ENCODE measurements at places on chromosomes 2 and 18.

- DNase-seq = peak; percentile 55
These were observed 10.9 kb upstream of the CDH20 start for GRCh38 chr18:61322265-61322873.

DNA sequence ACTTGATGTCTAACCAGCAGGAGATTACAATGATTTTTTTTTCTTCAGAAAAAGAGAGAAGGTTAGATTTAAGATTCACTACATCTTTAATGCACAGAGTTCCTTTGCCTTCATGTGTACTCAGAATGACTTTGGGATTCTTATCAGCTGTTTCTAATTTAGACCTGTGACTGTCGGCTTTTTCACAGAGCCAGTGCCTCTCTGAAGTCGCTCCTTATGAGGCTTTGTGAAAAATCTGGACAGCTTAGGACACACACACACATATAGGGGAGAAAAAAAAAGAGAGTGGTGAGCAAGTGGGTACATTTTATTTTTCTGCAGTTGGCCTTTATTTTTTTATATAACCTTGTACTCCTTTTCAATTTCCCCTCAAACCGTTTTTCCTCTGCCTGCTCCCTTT lies 893.1 kb upstream of the CELF4 start:
- no peak for DNase-seq

GRCh38 chr2:109203246-109204011 lies 74.4 kb downstream of the SH3RF3 start:
- no peak for DNase-seq

GRCh38 chr18:43514747-43515146 lies 237.5 kb upstream of the SYT4 start:
- DNase-seq = no peak

DNA sequence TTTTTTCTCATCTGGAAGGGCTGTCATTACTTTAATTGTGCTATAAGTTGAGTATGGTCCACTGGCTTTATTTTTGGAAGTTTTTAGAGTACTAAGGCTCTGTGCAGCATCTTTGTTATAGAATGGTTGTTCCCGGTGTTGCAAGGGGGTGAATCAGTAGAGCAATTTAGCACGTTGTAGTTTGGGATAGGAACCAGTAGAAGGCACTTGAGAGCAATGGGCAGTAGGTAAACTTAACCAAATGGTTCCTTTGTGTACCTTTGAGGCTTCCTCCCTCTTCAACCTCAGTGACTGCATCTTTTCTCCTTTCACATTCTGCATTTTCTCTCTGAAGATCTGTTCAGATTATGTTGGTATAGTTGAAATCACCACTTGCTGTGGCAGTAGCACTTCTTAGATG lies 238.2 kb upstream of the SYT4 start:
- no peak for DNase-seq

- DNase-seq = no peak
These were observed 1.3 kb downstream of the ATL2 start for GRCh38 chr2:38375696-38376345.

DNA sequence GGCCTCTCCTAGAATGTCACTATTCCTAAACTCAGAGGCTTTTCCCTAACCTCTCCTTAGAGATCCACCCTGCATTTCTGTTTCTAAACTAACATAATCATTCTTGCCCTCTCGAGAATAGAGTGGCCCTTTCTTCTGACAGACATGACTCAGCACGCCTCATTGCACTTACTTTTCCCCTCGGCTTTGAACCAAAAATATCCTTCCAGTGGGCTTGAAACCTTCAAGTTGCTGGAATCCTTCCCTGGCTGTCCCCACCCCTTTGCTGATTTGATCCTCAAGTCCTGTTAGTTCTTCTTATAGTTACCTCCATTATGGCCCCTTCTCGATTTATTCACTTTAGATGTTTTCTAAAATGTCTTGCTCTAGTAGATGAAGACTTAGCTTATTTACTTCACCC lies 158.0 kb downstream of the LTBP1 start:
- DNase-seq = no peak

DNA sequence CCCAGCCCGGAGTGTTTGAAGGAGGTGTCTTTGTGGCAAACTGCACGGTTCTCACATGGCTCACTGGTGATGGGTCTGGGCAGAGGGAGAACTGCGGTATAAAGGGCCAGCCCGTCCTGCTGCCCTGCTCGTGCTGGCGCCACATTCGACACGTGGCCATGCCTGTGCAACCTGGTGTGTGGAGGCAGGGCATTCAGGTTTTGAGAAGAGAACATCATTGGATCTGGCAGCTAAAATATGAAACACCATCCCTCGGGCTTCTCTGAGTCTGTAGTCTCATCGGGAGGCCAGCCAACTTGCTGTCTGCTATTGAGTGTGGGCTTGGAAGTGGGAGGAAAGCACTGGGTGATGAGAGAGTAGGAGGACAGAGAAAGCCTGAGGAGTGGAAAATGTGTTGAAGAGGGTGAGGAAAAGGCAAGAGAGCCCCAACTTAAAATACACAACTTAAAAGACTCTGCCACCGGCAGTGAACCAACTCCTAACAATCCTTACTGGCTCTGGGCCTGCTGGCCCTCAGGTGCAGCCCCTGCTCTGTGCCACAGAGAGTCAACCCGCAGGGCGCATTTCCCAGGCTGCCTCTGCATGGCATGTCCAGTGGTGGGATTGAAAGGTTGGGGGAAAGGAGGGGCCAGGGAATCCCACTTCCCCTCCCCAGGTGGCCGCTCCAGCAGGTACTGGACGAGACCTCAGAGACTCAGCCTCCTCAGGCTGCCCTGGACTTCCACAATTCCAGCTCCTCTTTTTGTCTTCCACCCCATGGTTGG lies 112.7 kb upstream of the DLX2 start:
- DNase-seq = no peak
